ENCODE measurements at places on chromosomes 11 and 22. TPM values are rescaled to one million over a fixed set of nuclear protein-coding genes. Genes with fewer than 3 reads are reported as not detected.

- H3K27ac ChIP-seq = peak overlapping the region; percentile 27
- no peaks in the 10 kb centered on the region for H3K36me3 ChIP-seq
- no peak overlapping the region for H3K4me3 ChIP-seq
- H3K27me3 ChIP-seq = no peaks in the 10 kb centered on the region
- DNase-seq = peak; percentile 73
- peaks cover 33% of the 10 kb centered on the region for H3K4me1 ChIP-seq
Measured at GRCh38 chr11:34344768-34345539, 12.9 kb downstream of the ABTB2 start.

- peak; percentile 15 for DNase-seq
- no peak overlapping the region for H3K4me3 ChIP-seq
- H3K4me1 ChIP-seq = peaks cover 12% of the 10 kb centered on the region
Measured at GRCh38 chr11:36421546-36422155, 88.4 kb downstream of the TRAF6 start.

- H3K27ac ChIP-seq = no peak overlapping the region
- no peak for DNase-seq
- H3K4me3 ChIP-seq = no peak overlapping the region
- H3K4me1 ChIP-seq = no peaks in the 10 kb centered on the region
- H3K27me3 ChIP-seq = no peaks in the 10 kb centered on the region
Measured at GRCh38 chr11:1519028-1520010, 32.7 kb upstream of the MOB2 start.

- peaks cover 10% of the 10 kb centered on the region for H3K36me3 ChIP-seq
- H3K4me3 ChIP-seq = no peak overlapping the region
- H3K27me3 ChIP-seq = no peaks in the 10 kb centered on the region
- no peaks in the 10 kb centered on the region for H3K4me1 ChIP-seq
Measured at GRCh38 chr22:46688949-46689348, 49.1 kb downstream of the CERK start.

- no peaks in the 10 kb centered on the region for H3K36me3 ChIP-seq
- H3K27ac ChIP-seq = no peak overlapping the region
- no peaks in the 10 kb centered on the region for H3K4me1 ChIP-seq
- DNase-seq = peak; percentile 54
- no peak overlapping the region for H3K4me3 ChIP-seq
- H3K27me3 ChIP-seq = no peaks in the 10 kb centered on the region
Measured at GRCh38 chr11:95536047-95536690, 253.4 kb downstream of the FAM76B start.

DNA sequence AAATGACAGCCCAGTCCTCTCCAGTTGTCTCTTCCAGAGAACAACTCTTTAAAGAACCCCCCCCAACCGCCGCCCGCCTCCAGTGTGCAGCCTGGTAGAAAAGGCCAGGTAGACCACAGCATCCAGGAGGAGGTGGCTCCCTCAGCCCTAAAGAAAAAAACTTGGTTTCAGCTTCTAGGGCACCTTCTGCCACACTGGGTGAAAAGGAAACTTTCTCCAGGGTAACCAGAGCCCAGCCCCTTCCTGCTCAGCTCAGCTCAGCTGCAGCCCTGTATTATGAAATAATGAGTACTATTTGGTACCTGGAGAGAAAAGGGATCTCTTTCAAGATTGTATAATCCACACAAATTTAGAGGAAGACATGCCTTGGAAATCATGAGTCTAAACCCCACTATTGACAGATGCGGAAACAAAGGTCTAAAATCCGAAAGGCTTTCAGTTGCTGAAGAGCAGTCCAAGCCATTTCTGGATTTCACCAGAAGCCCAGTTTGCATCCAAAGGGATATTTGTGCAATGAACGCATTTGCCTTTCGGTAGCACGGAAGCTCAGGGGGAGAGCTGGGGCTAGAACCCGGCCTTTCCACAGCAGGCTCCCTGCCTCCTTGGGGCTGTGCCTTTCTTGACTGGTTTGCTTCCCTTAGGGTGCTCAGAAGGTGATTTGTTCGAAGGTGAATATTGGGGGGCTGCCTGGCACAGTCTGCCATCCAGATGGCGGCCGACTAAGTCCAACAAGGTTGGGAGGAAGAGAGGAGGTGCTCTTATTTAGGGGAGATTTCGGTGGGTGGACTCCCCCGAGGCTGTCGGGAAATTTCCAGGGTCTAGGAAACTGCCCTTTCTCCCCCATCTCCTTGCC lies 3.3 kb downstream of the FXYD6 start:
- H3K36me3 ChIP-seq = no peaks in the 10 kb centered on the region
- H3K4me1 ChIP-seq = no peaks in the 10 kb centered on the region
- H3K4me3 ChIP-seq = no peak overlapping the region
- no peak overlapping the region for H3K27ac ChIP-seq

GRCh38 chr11:120709808-120710207 lies 198.3 kb downstream of the GRIK4 start:
- H3K36me3 ChIP-seq = no peaks in the 10 kb centered on the region
- H3K4me1 ChIP-seq = peaks cover 15% of the 10 kb centered on the region
- H3K27me3 ChIP-seq = no peaks in the 10 kb centered on the region
- no peak for DNase-seq

Gene CALCB
- 0.17 TPM for total RNA-seq

DNA sequence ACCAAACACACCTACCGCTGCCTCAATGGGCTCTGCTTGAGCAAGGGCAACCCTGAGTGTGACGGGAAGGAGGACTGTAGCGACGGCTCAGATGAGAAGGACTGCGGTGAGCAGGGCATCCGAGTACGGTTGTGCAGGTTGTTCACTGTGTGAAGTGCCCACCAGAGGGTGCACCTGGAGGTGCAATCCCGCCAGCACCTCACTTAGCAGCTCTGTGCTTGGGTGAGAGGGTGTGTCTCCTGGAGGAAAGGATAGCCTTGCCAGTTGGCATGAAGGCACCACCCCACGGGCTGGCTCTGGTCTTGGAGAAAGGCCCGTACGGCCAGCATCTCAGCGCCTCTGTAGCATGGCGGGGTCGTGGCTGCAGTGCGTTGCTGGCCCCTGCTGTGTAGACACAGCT lies 39.4 kb downstream of the ST14 start:
- H3K4me3 ChIP-seq = no peak overlapping the region
- H3K27ac ChIP-seq = no peak overlapping the region
- no peaks in the 10 kb centered on the region for H3K27me3 ChIP-seq
- H3K36me3 ChIP-seq = no peaks in the 10 kb centered on the region
- no peaks in the 10 kb centered on the region for H3K4me1 ChIP-seq
- no peak for DNase-seq

DNA sequence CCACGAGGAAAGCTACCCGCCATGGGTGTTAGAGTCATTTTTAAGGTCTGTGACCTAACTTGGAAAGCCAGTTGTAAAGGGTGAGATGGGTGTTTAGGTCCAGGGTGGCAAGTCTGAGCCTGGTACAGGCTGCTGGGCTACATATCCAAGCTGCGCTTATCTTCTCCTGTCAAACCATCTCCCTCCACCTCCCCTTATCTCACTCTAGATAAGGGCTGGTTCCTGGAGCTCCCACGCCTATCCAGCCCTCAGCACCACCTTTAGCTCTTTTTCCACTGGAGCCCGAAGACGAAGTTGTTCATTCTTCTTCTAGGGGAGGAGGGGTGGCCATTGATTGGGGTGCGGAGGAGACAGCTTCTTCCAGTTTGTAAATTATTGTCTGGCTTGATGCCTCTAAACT lies 48.5 kb downstream of the MICAL2 start:
- H3K4me1 ChIP-seq = peaks cover 56% of the 10 kb centered on the region
- H3K27ac ChIP-seq = peak overlapping the region; percentile 88
- peak; percentile 60 for DNase-seq
- peaks cover 12% of the 10 kb centered on the region for H3K36me3 ChIP-seq
- H3K4me3 ChIP-seq = no peak overlapping the region
- no peaks in the 10 kb centered on the region for H3K27me3 ChIP-seq

Gene TENM4
- 48.4 TPM for total RNA-seq

Gene OR10G6
- total RNA-seq = not detected

Gene KRTAP5-9
- not detected for total RNA-seq

DNA sequence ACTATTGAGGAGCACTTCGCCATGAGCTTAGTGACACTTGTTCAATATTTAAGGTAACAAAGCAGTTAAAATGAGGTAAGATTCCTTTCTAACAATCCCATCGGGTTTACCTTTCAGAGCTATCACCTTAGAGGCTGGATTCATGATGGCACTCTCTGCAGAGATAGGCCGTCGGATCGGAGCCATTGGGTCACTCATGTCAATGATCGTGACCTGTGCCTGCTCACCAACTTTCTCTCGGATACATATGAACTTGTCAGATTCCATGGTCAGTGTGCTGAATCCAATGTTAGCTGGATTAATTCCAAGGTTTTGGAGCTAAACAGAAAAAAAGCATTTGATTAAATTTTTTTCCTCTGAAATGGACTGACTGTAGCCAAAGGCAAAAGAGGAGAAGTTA lies 16.0 kb downstream of the CLTCL1 start:
- no peak overlapping the region for H3K4me3 ChIP-seq
- no peak for DNase-seq
- H3K36me3 ChIP-seq = no peaks in the 10 kb centered on the region
- H3K27me3 ChIP-seq = no peaks in the 10 kb centered on the region

DNA sequence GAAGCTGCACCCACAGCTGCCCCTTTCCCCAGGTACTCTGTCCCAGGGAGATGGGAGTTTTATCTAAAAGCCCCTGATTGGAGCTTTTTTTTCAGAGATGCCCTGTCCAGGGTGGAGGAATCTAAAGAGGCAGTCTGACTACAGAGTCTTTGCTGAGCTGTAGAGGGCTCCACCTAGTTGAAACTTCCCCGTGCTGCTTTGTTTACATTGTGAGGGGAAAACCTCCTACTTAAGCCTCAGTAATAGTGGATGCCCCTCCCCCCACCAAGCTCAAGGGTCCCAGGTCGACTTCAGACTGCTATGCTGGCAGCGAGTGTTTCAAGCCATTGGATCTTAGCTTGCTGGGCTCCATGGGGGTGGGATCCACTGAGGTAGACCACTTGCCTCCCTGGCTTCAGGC lies 470.1 kb upstream of the LARGE1 start:
- H3K4me3 ChIP-seq = no peak overlapping the region
- H3K27me3 ChIP-seq = no peaks in the 10 kb centered on the region
- no peak overlapping the region for H3K27ac ChIP-seq
- DNase-seq = no peak

Gene ASPHD2
- 1.5 TPM for total RNA-seq

DNA sequence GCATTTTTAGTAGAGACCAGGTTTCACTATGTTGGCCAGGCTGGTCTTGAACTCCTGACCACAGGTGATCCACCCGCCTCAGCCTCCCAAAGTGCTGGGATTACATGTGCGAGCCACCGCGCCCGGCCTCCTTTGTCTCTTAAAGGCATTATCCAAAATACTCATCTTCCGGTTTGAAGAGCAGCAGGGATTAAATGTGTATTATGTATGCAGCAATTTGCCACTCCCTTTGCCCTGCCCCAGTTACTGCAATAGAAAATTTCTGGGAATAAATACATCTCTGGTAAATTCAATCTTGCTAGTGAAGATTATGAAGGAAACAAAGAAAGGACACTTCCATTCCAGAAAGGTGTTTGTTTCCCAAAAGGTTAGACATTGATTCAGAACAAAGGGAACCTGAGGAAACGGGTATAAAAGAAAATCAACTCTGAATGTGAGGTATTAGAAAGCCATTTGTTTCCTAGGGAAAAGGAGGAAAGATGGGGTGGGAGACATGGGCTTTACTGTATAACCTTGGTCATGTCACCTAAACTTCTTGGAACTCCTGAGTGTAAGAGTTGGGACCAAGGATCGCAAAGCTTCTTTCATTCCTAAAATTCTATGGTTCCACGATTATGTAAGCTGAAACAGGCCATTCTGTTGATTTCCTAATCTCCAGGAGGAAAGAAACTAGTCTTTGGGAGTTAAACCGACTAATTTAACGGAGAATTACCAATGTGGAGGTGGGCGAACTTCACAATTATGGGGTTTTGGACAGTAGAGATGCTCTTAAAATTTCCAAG lies 959 bp upstream of the HIPK3 start:
- H3K27me3 ChIP-seq = no peaks in the 10 kb centered on the region
- peak overlapping the region; percentile 56 for H3K4me3 ChIP-seq
- no peak for DNase-seq
- no peaks in the 10 kb centered on the region for H3K4me1 ChIP-seq

- DNase-seq = no peak
- no peaks in the 10 kb centered on the region for H3K4me1 ChIP-seq
- H3K4me3 ChIP-seq = no peak overlapping the region
Measured at GRCh38 chr11:70505331-70505731, 107.0 kb downstream of the CTTN start.

DNA sequence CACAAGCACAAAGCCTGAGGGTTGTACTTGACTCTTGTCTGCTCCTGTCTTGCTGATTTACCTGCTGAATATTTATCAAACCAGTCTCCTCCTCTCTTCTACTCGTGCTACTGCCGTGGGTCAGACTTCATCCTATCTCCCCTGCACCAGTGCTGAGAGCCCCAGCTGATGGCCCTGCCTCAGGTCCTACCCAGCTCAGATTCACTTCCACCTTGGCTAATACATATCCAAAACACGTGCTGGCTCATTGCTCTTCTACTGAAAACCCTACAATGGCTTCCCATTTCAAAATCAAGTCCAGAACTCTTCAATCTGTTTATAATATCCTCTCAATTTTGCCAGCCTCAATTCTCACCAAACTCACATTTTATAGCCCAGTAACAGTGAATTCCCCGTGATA lies 48.3 kb downstream of the RAB30 start:
- H3K4me1 ChIP-seq = no peaks in the 10 kb centered on the region
- H3K36me3 ChIP-seq = no peaks in the 10 kb centered on the region
- H3K27ac ChIP-seq = no peak overlapping the region
- H3K27me3 ChIP-seq = no peaks in the 10 kb centered on the region

Gene SPON1
- total RNA-seq = 3.5 TPM

DNA sequence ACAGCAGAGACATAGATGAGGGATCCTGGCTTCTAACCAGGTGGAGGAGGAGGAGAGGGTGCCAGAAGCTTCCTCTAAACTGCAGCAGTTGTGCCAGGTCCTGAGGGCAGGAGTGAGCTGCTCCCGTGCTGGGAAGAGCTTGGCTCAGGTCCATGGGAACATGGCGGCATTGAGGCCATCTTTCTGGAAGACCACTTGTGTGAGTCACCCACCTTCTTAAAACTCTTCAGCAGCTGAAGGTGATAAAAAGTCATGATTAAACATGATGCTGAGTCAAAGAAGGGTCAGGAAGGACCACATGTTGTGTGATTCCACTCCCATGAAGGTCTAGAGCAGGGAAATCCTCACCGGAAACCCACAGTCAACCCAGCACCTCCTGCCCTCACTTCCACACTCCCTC lies 35.1 kb downstream of the LINC01488 start:
- H3K36me3 ChIP-seq = no peaks in the 10 kb centered on the region
- no peaks in the 10 kb centered on the region for H3K27me3 ChIP-seq
- no peak overlapping the region for H3K4me3 ChIP-seq
- DNase-seq = no peak
- H3K27ac ChIP-seq = no peak overlapping the region

DNA sequence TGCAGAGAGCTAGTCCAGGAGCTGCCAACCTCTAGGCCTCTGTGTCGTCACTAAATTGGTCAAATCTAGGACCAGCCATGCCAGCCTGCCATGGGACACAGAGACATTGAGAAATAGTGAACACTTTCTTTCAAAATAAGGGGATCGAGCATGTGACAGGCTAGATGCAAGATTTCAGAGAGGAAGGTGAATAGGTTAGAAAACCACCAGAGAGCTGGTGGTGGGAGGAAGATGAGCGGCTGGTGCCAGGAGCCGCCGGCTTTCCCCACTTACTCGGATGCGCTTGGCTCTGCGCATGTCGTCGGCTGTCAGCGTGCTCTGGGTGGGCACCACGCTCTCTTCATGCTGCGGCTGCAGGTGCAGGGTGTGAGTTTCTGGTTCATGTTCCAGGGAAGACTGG lies 35.4 kb upstream of the NFRKB start:
- H3K27ac ChIP-seq = no peak overlapping the region
- no peaks in the 10 kb centered on the region for H3K27me3 ChIP-seq
- H3K36me3 ChIP-seq = peaks cover 3% of the 10 kb centered on the region
- no peak overlapping the region for H3K4me3 ChIP-seq
- H3K4me1 ChIP-seq = no peaks in the 10 kb centered on the region
